ENCODE measurements at places on chromosomes 11 and 22. TPM values are rescaled to one million over a fixed set of nuclear protein-coding genes. Genes with fewer than 3 reads are reported as not detected.

GRCh38 chr11:93648158-93648557 is 13.3 kb upstream of the CEP295 start:
- DNase-seq: no peak

GRCh38 chr22:50221410-50222300 is 20.8 kb downstream of the SELENOO start:
- no peak for DNase-seq

DNA sequence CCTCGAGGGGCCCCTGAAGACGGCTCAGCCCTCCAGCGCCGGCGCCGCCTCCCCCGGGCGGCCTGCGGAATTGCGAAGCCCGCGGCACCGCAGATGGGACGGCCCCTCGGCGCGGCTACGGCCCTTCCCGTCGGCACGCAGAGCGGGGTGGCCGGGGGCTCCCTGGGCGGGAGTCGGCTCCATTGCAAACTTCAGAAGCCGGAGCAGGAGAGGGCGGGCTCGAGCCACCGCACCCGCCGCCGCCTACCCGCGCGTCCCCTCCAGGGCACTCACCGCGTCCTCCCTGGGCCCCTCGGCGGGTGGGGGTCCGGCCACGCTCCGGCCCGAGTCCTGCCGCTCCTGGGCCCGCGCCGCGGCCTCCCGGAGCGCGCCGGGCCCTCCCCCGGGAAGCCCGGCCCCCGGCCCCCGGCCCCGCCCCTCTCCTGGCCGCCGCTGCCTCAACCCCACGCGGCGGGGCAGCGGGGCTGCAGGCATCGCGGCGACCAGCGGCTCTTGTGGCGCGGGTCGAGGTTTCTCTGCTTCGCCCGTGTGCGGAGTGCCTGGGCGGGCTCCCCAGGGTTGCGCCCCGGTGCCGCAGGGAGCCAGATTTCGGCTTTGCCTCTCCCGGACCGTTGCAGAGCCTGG is at the start of gene PACSIN3:
Gene PACSIN3 (minus strand): TSS at position 359 of the 624 bp plus-strand sequence. CDS start 3,707 bp downstream, outside the sequence.
- no peak for DNase-seq

GRCh38 chr11:58285483-58286040 is 17.5 kb upstream of the OR10W1 start:
- no peak for DNase-seq

DNA sequence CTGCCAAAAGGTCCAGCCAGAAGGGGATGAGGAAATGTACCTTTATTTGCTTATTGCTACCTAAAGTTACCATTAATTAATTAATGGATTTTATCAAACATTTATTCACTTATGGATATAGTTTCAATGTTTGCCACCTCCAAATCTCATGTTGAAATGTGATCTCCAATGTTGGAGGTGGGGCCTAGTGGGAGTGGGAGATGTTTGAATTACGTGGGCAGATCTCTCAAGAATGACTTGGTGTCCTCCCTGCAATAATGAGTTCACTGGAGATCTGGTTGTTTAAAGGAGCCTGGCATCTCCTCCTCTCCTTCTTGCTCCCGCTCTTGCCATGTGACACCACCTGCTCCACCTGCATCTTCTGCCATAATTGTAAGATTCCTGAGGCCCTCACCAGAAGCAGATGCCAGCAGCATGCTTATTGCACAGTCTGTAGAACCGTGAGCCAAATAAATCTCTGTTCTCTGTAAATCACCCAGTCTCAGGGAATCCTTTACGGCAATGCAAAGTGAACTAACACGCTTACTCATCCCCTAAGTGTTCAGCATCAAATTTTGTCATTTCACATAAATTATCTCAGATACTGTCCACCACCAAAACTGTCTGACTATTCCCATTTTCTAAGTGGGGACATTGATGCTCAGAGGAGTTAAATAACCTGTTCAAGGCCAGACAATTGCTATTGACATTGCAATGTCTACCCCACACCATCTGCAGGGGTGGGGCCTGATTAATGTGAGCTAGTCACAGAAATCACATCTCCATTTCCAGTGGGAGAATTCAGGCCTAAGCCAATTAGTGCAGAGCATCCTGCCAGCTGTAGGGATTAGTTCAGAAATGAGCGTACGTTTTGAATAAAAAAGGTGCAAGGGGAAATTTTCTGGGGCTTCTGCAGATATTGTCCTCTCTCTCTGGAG is 51.6 kb upstream of the SYN3 start:
- no peak for DNase-seq

- DNase-seq: no peak
Measured at GRCh38 chr11:34651551-34651950, 30.7 kb downstream of the EHF start.

GRCh38 chr11:71425409-71425808 is 22.8 kb downstream of the DHCR7 start:
- no peak for DNase-seq

DNA sequence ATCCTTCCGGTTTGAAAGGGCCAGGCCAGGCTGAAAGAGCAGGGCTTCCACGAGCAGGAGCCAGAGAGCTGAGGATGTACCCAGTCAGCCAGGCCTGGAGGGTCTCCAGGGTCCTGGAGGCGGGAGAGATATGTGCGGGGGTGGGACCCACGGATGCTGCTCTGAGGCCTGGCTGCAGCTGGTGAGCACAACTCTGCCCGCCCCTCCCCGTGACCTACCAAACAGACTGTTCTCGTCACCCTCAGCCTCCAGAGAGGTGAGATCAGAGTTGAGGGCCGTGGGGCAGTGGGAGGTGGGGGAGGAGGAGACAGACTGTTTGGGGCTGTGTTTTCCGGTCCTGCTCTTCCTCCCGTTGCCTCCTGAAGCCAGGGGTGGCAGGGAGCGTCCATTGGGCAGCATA is 42.2 kb downstream of the TRIOBP start:
- DNase-seq: no peak

GRCh38 chr11:118406599-118407166 is 5.3 kb downstream of the ATP5MG start:
- DNase-seq: no peak

- DNase-seq: no peak
Measured at GRCh38 chr11:112656772-112657428, 304.3 kb upstream of the NCAM1 start.

DNA sequence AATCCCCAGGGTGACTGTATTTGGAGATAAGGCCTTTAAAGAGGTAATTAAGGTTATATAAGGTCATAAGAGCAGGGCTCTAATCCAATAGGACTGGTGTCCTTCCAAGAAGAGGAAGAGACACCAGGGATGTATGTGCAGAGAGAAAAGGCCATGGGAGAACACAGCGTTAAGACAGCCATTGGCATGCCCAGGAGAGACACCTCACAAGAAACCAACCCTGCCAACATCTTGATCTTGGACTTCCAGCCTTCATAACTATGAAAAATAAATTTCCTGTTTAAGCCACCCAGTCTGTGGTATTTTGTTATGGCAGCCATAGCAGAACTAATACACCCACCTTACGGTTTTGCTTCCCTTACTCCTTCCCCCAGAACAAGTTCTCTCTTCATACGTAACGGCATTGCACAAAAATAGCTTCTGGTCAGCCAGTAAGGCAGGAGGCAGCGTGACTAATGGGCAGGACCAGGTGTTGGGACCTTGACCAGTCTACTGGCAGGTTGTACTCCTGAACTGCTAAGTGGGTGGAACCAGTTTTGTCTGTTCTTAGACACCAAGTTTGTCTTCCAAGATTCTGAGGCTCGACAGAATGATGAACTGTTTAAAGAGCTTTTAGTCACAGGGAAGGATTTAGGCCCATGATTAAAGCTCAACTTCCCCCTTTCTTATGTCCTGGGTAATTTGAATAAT is 31.9 kb upstream of the UPB1 start:
- DNase-seq: no peak

DNA sequence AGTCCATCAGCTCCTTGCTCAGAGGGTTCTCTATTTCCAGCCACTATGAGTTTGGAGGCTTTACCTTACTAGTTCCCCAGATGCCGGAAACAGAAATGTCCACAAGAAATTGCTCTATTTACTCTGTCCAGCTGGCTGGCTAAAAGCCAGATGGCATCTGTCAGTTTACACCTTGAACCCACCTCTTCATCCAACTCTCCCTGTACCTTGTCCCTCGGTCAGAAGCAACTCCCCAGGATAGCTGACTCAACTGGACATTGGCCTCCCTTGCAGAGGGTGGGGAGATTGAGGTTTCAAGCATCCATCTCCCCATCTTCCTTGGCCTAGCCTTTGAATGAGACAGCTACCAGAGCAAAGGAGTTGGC is 1.7 kb downstream of the C2CD2L start:
- no peak for DNase-seq

GRCh38 chr22:32331918-32332725 is 25.5 kb upstream of the RFPL3 start:
- DNase-seq: no peak

- DNase-seq: no peak
Measured at GRCh38 chr11:45184640-45185039, 38.2 kb downstream of the PRDM11 start.

DNA sequence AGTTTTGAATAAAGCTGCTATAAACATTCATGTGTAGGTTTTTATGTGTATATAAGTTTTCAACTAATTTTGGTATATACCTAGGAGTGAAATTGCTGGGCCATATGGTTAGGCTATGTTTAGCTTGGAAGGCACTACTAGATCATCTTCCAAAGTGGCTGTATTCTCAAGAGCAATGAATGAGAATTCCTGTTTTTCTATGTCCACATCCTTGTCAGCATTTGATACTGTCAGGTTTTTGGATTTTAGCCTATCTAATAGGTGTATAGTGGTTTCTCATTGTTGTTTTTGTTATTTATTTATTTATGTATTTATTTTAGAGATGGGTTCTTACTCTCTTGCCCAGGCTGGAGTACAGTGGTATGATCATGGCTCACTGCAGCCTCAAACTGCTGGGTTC is 26.3 kb upstream of the CLTCL1 start:
- DNase-seq: no peak

GRCh38 chr22:24069721-24070120 is 58.6 kb downstream of the CABIN1 start:
- no peak for DNase-seq

- no peak for DNase-seq
Measured at GRCh38 chr11:65817312-65817834, 16.4 kb upstream of the SNX32 start.

GRCh38 chr11:407651-408123 is 7.1 kb downstream of the SIGIRR start:
- DNase-seq: no peak

DNA sequence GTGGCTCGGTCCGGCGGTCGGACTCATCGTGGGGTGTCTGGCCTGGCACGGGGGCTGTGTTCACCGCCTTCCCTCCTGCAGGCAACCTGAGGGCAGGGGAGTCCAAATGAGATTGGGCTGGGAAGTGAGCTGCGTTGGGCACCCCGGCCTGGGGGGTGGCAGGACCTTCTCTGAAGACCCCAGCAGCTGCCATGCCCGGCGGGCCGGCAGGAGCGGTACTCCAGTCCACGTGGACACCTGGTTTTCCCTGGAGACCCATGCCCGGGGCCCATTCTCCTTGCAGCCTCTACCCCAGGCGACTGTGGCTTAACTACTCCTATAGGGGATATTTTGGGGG is 24.5 kb downstream of the LRRC10B start:
- DNase-seq: no peak

DNA sequence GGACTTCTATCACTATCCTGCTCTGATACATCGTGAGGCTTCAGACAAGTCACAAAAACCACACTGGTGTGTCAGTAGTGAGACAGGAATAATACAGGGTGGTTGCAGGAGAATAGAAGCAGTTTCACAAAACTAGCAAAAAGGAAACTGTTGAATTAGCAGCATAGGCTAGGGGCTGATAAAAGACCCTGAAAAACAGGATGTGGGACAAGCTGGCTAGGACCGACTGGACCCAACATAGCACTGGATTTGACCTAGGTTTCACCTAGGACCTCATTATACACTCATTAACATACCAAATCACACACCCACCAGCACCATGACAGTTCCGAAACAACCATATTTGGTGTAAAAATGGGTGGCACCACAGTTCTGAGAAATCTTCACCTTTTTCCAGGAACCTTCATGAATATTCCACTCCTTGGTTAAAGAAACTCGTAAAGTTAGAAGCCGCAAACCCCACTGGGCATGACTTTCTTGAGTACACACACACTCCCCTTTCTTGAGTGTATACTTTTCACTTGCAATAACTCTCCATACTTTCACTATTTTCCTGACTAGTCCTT is 76.2 kb downstream of the SLC1A2 start:
- DNase-seq: no peak

- no peak for DNase-seq
Measured at GRCh38 chr11:109641549-109641948, 219.6 kb downstream of the C11orf87 start.

GRCh38 chr11:128291835-128292234 is 295.5 kb downstream of the ETS1 start:
- no peak for DNase-seq

DNA sequence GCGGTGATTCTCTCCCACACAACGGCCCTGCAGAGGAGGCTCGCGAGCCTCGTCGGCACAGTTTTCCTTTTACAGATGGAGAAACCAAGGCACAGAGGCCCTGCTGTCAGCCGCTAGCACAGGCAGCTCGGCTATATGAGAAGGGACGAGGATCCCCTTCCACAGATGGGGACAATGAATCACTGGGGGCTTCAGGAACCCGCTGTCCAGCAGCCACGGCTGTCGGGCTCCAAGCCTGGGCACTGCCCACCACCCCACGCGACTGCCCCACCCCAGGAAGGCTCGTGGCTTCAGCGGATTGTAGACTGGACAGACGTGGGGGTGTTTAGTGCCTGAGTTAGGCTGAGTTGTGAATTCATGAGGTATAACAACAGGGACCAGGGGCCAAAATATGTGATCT is 17.2 kb upstream of the FGF3 start:
- no peak for DNase-seq

GRCh38 chr11:3021125-3021524 is 29.0 kb upstream of the NAP1L4 start:
- no peak for DNase-seq

SLC22A9 gene
- total RNA-seq: not detected

DDI1 gene
- total RNA-seq: not detected

NTM gene
- total RNA-seq: 13.2 TPM

OR51B4 gene
- total RNA-seq: not detected

OR8D1 gene
- total RNA-seq: not detected

HOATZ gene
- total RNA-seq: not detected

MUC5AC gene
- not detected for total RNA-seq

GRAMD4 gene
- total RNA-seq: 24.1 TPM

VSIG10L2 gene
- not detected for total RNA-seq

All from glomerular endothelial cell (primary cell).